Fibroblast of upper back skin (primary cell): ENCODE measurements at places on chromosomes 6 and 20.

GRCh38 chr6:44255105-44255808 lies 2.1 kb downstream of the SLC35B2 start:
- no peak for DNase-seq

DNA sequence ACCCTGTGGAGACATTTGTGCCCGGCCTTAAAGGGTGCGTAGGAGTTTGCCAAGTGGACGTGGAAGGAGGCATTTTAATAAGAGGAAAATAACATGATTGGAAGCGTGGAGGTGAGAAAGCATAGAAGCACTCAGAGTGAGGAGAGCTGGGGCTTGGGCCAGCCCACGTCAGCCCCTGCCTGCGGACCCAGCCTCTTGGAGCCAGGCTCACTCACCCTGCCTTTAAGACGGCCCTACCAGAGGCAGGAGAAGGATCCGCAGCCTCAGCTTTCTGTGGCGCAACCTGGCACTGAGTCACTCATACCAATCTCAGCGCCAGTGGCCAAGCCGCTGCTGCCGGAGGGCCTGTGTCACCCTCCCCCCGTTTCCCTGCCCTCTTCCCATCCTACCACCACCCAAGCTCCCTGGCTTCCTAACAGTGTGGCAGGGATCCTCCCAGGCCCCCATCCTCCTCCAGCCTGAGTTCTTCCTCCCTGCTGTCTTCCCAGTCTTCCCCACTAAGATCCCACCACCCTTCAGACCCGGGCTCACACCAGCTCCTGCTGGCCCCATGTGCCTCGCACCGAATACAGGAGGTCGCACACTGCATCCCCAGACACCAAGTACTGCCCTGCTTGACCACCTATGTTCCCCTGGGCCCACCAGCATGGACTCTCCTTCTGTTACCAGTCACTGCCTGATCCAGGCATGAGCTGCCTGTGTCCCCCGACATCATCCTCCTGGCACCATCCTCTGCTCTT lies 285.2 kb downstream of the UST start:
- peak; percentile 87 for DNase-seq

DNA sequence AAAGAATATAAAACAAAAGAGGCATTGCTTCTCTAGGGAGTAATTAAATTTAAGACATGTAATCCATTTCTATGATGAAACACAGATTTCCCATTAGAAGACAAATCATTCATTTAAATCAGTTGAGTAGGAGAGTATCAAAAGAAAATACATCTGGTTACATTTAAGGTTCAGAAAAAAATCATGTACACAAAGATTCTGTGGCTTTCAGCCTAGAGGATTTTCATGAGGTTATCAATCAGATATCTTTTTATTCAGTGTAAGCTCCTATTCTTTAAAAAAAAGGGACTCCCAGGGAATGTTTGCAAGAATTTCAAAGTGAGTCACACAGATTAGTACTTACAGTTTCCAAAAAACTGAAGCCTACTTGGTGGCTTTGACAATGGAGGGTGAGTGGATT lies 24.9 kb downstream of the COL21A1 start:
- peak; percentile 96 for DNase-seq

DNA sequence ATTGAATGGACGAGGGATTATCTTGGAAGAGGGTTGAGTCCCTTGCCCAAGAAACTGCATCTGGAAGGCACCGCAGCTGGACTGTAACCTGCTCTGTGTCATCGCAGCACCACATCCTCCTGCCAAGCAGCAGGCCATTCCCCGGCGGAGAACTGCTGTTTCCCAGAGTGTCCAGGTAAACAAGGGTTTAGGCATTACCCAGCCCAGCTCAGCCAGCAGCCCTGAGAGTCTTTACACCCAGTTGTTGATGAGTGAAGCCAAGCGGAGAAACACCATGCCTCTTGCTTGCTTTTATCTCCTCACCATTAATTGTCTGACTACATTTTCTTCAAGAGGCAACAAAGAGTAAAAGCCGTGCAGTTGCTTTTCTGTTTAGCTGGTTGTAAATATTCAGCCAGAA lies 104.1 kb downstream of the CDH4 start:
- DNase-seq: no peak

DNA sequence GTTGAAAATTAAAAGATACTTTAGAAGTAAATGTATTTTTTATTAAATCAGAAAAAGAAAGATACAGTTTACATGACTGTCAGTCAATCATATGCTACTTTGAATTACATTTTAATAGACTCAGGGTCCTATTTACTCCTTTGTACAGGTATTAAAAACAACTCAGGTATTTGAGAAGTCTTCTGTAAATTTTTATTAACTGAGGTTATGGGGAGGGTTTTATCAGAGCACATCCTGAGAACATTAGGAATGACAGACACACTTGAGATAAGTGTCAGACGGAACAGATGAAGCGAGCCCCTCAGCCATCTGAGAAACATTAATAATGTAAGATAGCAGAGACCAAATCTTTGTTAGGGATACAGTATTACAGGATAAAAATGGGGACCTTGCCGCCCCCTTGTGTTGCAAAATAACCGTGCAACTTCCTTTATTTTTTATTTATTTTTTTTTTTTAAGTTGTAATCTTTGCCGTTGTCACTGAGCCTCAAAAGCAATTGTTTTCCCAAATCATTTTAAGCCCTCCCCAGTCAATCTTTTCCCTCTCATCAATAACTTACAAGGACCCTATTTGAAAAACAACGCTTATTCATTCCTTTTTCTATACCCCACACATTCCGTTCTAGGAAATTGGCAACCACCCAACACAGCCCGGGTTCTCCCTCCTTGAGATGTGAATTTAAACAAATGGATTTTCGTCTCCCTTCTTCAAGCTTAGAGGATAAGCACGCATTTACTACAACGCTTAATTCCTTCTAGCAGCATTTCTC lies 126.7 kb downstream of the BCAS1 start:
- peak; percentile 54 for DNase-seq

DNA sequence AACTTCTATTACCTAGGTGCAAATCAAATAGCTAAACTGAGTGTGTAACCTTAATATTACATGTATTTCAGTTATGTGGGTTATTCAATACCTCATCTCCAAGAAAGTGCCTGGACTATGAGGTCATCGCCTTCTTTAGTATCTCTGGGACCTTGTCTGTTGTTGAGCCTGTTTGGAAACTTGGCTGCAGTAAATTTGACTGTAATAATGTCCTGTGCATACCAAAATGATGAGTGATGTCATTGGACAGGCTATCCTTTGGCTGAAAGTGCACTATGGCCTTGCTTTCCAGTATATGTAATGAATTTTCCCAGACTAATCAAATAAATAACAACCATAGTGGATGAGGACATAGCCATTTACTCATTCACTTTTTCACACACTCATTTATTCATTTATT lies 455.1 kb downstream of the ADGRB3 start:
- peak; percentile 94 for DNase-seq

DNA sequence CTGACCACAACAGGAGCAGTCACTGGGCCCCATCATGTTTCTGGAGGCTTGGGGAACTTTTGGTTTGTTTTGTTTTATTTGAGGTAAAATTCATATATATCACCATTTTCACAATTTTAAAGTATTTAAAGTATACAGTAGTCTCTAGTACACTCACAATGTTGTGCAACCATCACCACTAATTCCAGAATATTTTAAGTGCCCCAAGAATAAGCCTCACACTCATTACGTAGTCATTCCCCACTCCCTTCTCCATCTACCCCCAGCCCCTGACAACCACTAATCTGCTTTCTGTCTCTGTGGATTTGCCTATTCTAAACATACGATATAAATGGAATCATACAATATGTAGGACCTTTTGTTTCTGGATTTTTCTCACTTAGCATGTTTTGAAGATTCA lies 29.0 kb downstream of the RTN4IP1 start:
- peak; percentile 40 for DNase-seq

DNA sequence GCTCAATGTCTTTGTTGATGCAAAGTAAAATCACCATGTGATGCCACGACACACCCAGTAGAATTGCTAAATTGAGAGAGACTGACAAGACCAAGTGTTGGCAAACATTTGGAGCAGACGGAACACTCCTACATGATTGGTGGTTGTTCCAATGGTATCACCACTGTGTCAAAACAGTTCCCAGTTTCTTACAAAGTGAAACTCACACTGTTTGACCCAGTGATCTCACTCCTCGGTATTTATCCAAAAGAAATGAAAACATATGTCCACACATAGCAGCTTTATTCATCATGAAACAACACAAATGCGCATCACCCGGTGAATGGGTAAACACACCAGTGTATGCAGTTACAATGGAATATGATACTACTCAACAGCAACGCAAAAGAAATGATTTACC lies 74.0 kb upstream of the SULF2 start:
- DNase-seq: peak; percentile 44
